ENCODE measurements at places on chromosomes 2 and 18.

- no peak for DNase-seq
These were observed 713.7 kb downstream of the DSC3 start for GRCh38 chr18:30328839-30329238.

- no peak for DNase-seq
These were observed 198.6 kb upstream of the STK17B start for GRCh38 chr2:196369967-196370366.

DNA sequence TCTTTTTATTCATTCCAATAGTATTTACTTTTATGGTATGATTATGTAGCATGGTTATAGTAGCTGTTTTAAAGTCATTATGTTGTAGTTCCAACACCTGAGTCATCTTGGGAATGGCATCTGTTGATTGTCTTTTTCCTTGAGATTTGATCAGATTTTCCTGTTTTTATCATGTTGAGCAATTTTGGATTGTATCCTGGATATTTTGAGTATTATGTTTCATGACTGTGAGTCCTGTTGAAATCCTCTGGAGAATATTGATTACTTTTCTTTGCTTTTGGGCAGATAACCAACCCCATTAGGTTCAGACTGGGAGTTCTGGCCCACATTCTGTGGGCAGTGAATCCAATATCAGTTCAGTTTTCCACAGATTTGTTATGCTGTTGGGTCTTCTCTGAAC lies 163.2 kb upstream of the SPRED2 start:
- DNase-seq, result no peak

DNA sequence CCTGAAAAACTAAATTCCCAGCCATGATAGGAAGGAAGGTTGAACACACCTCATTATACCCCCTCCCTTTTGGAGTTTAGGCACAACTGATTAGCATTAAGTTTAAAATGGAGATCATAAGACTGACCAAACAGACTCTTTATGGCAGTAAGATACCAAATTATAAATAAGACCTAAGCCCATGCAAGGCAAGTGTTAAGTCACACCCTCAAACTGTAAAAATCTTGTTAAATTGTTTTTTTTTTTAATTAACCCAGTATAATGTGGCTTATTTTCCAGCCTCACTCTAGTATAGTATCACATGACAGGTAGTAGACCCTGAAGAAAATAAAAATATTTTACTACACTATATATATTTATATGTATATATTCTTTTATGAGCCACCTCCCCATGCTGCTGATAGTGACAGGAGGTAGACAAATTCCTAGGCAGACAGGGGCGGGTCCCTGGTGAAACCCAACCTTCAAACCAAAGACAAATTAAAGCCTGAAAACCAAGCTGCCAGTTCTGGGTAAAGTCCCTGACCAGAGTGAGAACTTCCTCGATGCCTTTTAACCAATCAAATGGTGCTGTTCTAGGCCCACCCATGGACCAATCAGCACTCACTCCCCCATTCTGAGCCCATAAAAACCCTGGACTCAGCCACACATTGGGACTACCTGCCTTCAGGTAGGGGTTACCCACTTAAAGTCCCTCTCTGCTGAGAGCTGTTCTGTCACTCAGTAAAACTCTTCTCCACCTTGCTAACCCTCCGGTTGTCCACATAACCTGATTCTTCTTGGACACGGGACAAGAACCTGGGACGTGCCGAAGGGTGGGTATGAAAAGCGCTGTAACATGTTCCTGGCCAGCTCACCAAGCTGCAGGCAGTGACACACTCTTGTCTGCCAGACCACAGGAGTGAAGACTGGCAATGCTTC lies 123.9 kb upstream of the B3GNT2 start:
- DNase-seq, result no peak

GRCh38 chr2:80459028-80459427 lies 154.5 kb upstream of the LRRTM1 start:
- no peak for DNase-seq

- DNase-seq, result no peak
These were observed 270.8 kb downstream of the ZEB2 start for GRCh38 chr2:144249035-144249637.

DNA sequence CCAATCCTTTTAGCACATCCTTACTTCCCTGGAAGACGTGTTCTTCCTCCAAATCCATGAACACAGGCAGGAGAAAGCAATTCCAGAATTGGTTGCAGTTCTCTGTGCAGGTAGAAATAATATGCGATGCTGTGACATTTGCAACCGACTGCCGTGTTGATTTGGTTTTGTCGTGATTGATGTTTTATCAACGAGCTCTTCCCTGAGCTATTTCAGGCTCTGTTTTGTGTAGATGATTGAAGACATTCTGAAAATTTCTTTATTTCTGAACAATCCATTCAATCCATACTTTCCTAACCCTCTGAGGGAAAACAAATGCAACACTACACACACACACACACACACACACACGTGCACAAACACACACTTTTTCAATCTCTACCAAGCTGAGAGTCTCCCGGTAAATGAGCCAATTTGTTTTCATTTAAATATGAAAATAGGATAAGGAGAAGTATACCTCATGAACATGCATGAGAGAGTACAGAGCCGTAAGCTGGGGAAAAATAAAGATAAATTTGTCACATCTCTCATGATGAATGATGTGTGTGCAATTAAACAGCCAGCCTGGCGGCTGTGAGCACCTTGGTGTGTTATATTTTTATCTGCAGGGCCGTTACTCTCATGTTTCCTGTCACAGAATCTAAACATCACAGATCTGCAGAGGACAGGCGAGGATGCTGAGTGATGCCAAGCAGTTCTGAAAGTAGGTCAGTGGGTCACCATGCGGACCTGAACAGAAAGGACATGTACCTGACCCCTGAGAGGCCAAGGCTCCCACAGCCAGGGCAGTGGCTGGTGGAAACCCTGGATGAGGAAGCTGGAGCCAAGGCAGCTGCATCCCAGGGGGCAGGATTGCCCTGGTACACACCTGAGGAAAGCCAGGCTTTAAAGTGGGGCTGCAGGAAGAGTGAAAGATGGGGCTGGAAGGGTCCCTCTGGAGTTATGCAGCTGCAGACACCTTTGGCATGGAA lies 64.8 kb downstream of the PDCL3 start:
- DNase-seq, result no peak

- DNase-seq, result no peak
These were observed 294.5 kb downstream of the PLCL1 start for GRCh38 chr2:198098918-198099317.

DNA sequence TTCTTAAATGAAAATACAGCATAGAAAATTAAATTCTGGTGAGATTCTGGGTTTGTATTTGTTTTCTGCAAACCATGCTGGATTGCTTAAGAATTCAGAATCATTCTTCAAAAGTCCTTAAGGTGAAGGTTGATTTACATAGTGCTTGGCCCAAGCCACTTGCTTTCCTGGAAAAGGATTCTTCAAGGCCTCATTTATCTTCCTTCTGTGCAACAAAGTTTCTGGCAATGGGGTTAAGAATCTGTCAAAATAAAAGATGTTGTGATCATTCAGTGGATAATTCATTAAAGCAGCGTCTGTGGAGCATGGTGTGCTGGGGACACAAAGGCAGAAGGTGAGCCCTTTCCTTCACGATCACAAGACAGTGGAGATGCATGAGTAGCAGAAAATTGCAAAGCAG lies 351.9 kb downstream of the GALR1 start:
- DNase-seq, result no peak

DNA sequence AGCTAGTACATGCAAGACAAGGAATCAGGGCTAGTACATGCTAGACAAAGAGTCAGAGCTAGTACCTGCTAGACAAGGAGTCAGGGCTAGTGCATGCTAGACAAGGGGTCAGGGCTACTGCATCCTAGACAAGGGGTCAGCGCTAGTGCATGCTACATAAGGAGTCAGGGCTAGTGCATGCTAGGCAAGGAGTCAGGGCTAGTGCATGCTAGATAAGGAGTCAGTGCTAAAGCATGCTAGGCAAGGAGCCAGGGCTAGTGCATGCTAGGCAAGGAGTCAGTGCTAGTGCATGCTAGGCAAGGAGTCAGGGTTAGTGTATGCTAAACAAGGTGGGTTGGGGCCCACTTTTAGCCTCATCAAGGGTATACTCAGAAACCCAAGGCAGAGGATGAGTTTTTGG lies 90.1 kb upstream of the FAM136A start:
- no peak for DNase-seq

DNA sequence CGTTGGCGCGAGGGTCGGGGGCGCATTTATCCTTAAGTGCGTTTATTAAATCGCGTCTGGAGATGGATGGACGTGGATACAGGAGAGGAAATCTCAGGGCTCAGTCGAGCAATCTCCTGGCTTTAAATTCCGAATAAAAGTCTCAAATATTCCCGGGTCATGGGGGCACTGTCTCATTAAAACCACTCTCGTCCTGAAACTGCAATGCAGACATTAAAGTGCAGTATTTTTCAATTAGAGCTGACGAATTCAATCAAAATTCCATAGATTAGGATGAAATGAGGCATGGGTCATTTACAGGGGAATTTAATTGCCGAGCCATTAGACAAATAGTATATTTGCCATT lies 10.7 kb upstream of the GBX2 start:
- no peak for DNase-seq

DNA sequence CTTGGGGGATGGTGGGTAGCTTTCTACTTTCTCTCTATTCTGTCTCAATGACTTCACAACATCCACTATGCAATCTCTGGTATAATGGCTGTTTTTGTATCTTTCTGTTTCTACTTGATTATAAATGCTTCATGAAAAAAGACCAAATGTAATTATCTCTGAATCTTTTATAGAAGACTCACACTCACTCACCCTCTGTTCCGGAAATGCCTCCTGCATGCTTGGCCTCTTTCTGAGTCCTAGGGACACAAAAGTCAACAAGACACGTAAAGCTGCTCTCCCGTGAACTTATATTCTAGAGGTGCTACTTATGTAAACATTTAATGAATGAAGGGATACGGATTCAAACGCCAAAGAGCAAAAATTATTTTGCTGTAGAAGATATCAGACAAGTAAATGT lies 502.2 kb upstream of the SOX11 start:
- DNase-seq, result no peak

GRCh38 chr18:56175330-56176001 lies 462.9 kb downstream of the TXNL1 start:
- no peak for DNase-seq

DNA sequence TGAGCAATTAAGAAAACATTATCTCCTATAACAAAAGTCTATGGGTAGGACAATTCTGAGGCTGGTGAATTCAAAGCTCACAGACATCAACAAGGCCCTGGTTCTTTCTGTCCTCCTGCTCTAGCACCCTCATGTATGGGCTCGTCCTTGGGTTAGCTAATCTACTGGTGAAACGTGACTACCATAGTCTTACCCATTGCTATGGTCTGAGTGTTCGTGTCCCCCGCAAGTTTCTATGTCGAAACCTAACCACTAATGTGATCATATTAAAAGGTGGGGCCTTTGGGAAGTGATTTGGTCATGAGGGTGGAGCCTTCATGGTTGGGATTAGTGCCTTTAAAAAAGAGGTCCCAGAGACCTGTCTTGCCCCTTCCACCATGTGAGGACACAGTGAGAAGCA lies 564.7 kb downstream of the TNS1 start:
- no peak for DNase-seq

- no peak for DNase-seq
These were observed 11.2 kb downstream of the CTDP1 start for GRCh38 chr18:79690586-79691482.

GRCh38 chr2:37911296-37911873 lies 13.7 kb upstream of the RMDN2 start:
- no peak for DNase-seq

DNA sequence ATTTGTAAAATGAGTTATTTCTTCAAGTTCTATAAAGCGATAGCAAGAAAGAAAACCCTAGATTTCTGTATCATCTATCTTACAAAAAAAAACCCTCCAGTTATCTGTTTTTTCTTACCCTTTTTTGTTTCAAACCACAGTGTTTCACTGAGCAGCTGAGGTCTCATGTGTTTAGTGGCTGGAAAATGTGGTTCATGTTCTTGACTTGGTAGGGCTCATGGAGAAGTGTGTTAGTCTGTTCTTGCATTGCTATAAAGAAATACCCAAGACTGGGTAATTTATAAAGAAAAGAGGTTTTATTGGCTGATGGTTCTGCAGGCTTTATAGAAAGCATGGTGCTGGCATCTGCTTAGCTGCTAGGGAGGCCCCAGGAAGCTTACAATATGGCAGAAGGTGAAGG lies 147.3 kb upstream of the NABP1 start:
- DNase-seq, result no peak

- DNase-seq, result no peak
These were observed 155.1 kb downstream of the SS18 start for GRCh38 chr18:25935356-25935755.

- DNase-seq, result no peak
These were observed 4.0 kb downstream of the MOCOS start for GRCh38 chr18:36191286-36191685.

DNA sequence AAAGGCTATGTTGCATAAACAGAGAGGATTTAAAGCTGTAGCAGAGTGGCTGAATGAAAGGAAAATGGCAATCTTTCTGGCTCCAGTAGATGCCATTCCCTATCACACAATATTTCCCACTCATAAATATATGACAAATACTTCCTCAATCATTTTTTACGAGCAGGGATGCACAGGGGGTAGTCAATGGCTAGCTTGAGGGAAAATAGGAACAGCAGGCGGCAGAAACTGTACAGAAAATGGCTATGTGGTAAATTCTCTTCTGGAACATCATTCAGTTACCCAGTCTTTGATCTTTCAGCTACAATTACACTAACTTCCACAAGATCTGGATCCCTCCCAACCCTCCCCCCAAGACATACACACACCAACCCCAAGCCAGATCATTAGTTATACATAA lies 127.2 kb downstream of the OLA1 start:
- DNase-seq, result no peak

- peak; percentile 47 for DNase-seq
These were observed 139.2 kb downstream of the LAMA3 start for GRCh38 chr18:23828426-23828825.

DNA sequence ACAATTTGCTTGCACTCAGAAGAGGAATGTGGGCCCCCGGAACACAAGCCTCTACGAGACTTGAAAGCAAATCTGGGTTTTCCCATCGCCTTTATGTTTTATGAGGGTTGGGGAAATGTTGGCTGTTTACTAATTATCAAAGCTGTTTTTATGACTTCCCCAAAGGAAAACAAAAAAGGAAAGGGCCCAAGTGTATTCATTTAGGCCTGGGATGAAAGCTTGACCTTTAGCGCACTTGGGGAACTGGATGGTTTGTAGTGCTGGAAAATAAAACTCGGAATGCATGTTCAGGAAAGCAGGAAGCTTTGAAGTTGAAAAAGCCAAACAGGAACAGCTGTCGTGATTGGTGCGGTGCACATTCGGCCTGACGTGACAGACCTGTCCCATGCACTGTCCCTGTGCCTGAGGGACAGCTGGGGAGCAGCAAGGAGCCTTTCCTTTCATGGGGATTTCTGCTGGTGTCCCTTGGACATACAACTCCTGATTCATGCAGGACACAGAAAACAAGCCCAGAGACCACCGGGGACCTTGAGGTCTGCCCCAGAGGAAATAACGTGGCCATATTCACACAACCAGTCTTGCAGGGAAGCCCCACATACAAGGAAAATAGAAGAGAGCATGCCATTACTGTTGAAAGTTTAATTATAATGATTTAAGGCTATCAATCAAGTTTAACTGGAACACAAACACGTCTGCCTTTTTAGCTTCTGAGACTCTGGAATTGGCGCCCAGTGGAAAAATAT lies 169.7 kb upstream of the APCDD1 start:
- DNase-seq, result no peak

All from T-helper 22 cell (primary cell).